ENCODE measurements at places on chromosomes 2 and 18.

GRCh38 chr2:168726375-168726774 is 76.1 kb upstream of the NOSTRIN start:
- DNase-seq: no peak

DNA sequence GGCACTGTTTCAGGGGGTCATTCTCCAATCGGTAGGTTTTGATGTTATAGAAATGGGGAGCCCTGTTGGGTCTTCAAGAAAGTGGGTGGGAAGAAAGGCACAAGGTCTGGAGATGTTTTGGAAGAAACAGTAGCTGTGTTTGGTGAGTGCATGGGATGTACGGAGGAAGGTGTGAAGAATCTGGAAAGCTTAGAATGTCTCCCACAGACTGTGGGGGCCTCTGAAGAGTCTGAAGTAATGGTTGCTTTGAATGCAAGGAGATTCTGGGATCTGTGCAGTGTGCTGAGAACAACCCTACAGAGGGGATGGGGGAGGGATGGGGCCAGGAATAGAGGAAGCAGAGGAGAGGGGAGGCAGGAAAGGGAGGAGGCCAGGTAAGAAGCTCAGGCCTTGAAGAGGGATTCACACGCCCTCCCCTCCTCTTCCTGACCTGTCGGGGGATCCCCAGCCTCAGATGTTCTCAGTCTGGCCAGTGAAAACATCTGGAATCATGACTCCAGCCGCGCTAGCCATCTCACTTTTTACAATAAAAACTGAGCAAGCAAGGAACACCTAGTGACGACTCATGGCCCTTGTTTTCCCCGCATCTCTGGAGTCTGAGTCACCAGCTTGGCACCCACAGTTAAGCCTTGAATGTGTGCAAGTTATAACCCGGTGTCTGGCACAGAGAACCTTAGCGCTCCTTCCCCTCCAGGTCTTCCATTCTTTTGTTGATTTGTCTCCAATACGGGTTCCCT is 74.2 kb downstream of the SH3BP4 start:
- peak; percentile 86 for DNase-seq

DNA sequence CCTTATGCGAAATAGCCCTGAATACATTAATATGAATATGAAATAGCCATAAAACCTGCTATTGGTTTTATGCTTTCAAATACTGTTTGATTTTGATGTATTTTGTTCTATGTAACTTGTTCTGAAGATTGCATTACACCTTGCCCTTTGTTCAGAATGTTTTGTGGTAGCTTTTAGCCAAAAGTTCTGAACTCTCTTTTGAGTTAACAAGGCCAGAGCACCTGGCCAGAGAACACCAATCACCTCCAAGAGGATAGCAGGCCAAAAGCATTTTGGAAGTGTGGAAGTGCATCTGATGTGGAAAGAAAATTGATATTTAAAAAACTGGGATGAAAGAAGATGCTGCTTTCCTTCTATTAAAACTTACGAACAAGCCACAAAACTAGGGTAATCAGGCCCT is 86.6 kb upstream of the PGAP1 start:
- no peak for DNase-seq

DNA sequence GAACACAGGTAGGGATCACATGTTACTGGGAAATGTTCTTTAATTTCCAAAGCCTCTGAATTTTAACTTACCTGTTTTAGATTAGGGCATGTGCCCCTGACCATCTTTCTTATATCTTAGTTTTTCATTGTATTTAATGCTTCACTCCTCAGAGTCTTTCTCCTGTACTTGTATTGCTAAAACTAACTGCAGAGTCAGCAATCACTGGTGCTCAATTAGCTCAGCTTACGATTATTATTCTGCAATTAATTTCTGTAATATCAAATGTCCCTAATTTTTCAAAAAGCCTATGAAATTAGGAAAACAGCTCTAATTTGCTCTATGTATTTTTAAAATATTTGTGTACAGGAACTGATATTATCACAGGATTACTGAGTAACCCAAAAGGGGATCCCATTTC is 693.2 kb upstream of the SLC8A1 start:
- DNase-seq: no peak

DNA sequence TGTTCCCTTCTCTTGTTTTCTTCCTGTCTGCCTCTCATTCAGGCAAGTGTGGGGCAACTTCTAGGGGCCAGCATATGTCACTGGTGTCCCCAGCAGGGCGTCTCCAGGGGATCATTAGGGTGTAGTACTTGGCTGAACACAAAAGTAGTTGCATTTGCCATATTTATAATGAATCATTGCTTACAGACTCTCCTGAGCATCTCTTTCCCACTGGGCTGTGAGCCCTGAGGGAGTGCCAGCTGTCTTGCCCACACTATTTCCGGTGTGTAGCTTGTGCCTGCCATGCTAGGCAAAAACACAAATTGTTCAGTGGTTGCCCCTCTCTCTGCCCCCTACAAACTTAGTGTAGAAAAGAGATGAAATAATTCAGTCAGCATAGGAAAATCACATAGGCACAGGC is 40.8 kb upstream of the SCLY start:
- no peak for DNase-seq

DNA sequence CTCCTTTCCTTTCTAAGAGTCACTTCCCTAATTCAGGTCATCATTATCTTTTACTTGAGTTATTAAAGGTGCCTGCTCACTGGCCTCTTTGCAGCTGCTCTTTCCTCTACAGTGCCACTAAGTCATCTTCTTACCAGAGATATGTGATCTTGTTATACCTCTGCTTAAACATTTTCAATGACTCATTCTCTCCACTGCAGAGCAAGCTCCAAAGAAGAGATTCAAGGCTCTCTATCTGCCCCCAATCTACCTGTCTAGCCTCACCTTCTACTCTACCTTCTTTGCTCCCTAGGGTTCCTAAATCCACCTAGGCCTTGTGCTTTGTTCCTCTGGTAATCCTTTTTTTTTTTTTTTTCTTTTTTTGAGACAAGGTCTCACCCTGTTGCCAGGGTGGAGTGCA is 3.1 kb downstream of the ARHGEF33 start:
- no peak for DNase-seq

- DNase-seq: no peak
Observed at GRCh38 chr2:240727913-240728312, 36.2 kb downstream of the AQP12A start.

- peak; percentile 67 for DNase-seq
Observed at GRCh38 chr2:174263997-174264396, 15.7 kb upstream of the OLA1 start.

GRCh38 chr2:134268265-134268664 is 14.4 kb downstream of the MGAT5 start:
- DNase-seq: no peak

GRCh38 chr2:128439791-128440665 is 121.4 kb upstream of the HS6ST1 start:
- no peak for DNase-seq

Measured in EH (cell line).